NCI-H187 treated with DMSO at 0.1 percent for 48 hours (cell line): ENCODE measurements at places on chromosomes 5 and 9.

DNA sequence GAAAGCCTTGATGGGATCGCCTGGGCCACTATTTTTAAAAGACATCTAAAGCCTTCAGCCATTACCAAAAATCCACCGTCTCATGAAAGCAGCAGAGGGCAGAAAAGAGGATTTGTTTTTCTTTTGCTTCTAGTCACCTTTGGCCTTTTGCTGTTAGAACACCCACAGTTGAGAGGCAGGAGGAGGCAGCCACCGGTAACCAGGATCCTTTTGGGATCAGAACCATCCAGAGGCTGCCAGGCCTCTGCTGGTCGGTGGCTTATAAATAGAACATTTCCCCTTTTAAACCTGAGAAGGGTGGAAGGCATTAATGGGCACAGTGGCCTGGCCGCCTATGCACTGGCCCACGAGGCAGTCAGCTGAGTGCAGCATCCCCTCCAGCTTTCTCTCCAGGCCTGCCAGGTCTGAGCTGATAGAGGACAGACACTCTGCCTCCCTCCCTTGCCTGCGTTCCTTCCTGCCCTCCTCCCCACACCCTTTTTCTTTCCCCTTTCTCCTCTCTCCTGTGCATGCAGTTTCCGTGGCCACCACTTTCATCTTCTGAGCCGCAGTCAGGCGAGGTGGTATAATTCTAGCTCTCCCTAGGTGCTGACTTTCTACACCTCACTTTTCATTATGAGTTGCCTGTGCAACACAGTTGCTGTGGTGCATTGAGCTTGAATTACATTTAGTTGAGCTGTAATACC is 253.4 kb downstream of the ARHGAP26 start:
- no peak for DNase-seq

DNA sequence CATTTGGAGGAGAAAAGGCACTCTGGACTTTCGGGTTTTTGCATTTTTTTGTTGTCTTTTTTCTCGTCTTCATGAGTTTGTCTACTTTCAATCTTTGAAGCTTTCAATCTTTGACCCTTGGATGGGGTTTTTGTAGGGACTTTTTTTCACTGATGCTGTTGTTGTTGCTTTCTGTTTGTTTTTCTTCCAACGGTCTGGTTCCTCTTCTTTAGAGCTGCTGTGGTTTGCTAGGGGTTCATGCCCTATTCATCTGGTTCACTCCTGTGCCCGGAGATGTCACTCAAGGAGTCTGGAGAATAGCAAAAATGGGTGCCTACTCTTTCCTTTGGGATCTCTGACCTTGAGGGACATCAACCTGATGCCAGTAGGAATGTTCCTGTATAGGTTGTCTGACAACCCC is 378.6 kb upstream of the TYRP1 start:
- DNase-seq = no peak

- DNase-seq = no peak
Observed at GRCh38 chr9:136538599-136539426, 7.0 kb downstream of the NOTCH1 start.

- no peak for DNase-seq
Observed at GRCh38 chr5:113507601-113508000, 5.9 kb upstream of the YTHDC2 start.

- peak; percentile 13 for DNase-seq
Observed at GRCh38 chr5:114449860-114450421, 88.1 kb downstream of the KCNN2 start.

- no peak for DNase-seq
Observed at GRCh38 chr9:95409650-95410426, 92.3 kb upstream of the FANCC start.

GRCh38 chr5:135391116-135391868 is 7.7 kb downstream of the MACROH2A1 start:
- no peak for DNase-seq

DNA sequence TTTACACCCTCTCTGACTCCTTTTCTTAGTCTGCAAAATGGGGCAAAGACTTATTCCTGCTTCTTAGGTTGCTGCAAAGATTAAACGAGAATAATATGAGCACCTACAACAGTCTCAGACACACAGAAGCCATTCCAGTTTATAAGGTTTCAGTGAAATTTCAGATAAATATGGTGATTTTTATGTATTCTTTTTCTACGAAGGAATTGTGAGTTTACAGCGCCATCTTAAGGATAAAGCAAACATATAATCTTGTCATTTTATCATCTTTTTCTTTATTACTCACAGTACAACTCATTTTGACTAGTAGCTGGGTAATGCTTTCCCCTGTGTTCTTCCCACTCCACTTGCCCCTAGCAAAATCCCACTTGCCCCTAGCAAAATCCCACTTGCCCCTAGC is 29.2 kb upstream of the SMC5 start:
- no peak for DNase-seq

DNA sequence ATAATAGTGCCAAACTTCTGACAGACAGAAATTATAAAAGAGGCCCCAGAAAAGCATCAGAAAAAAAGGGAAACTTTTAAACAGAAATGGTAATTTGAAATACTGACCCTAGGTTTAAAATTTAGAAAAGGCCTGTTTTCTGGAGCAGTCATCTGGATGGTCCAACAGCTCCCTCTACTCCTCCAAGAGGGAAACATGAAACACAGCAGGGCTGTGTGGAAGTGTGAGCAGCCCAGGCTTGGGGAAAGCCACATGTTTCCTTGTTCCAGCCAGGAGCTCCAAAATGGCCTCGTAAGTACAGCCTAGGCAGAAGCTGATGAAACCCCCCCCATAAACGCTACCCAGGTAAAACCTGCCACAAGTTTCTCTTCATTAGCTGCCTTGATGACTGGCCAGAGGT is 499.3 kb upstream of the ADAMTS16 start:
- peak; percentile 12 for DNase-seq

DNA sequence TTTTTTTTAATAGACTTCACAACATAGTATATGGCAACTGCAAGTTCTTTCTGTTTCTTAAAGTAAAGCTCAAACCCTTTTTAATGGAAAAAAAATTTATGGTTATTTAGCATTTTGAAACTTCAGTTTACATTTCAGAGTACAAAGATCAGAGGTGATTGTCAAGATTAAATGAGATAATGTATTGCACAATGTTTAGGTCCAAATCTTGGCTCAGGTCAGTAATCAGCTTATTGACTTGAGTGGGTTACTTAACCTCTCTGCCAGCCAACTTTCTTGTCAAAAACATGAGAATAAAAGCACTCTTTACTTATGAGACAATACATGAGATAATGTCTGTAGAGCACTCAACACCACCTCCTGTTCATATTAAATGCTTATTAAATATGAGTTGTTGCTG is 345.1 kb upstream of the PTPRD start:
- DNase-seq = no peak

DNA sequence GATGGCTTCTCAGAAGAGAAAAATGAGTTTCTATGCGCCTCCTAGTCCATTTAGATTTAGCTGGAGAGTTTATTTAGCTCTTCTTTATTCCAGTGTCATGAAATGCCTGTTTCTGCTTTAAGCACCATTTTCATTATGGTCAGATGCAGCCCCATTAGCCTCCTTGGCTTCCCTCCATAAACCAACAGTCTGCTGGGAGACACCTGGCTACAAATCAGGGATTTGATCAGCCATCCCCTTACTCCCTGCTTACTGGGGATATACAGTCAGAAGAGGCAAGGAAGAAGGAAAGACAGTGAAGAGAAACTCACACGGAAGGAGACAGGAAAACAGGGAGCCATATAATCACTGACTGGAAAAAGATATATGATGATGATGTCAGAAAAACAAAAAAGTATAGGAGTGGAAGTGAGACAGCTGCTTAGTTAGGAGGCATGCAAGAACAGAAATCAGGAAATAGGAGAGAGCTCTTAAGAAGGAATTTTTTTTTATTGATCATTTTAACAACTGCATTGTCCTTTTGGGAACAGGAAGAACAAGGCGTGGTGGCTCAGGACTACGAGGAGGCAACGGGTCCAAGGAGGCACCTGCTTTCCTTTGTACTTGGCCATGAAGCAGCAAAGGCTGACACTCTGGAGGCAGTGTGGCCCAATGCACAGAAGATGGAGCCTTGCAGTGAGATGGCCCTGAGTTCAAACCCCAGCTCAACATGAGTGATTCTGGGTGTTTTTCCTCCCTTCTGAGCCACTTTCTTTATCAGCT is 56.1 kb downstream of the MED27 start:
- DNase-seq = no peak

DNA sequence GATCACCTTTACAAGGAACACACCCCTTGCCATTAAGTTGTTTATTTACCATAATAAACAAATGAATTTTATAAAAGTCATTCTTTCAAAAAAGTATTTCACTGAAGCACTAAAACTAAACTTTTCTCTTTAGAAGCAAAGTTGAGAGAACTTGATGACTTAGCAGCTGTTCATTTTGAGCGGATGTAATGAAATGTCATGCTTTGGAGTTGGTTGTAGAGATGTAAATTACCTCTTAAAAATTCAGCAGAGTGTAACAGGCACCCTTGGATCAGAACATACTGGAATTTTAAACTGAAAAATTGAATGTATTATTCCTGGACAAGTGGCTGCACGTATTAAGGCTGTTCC is 617.2 kb downstream of the PDE4D start:
- no peak for DNase-seq

GRCh38 chr9:109906766-109907382 is 126.9 kb downstream of the PALM2AKAP2 start:
- DNase-seq = no peak

DNA sequence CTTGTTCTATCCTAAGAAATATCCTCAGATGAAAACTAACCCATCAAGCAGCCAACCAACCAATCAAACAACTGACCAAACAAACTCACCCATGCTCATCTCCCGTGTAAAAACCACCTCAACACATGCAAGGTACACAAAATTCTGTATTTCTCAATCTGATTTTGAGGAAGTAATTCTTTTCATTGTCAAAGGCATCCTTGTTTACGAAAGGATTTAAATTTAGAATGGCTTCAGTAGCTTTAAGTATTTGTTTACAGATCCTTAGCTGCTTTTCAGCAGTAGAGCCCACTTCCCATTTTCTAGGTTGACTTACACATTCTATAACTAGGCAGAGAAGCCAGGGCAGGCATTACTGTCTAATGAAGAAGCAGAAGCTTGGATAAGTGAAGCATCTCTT is 78.6 kb downstream of the NTRK2 start:
- no peak for DNase-seq

DNA sequence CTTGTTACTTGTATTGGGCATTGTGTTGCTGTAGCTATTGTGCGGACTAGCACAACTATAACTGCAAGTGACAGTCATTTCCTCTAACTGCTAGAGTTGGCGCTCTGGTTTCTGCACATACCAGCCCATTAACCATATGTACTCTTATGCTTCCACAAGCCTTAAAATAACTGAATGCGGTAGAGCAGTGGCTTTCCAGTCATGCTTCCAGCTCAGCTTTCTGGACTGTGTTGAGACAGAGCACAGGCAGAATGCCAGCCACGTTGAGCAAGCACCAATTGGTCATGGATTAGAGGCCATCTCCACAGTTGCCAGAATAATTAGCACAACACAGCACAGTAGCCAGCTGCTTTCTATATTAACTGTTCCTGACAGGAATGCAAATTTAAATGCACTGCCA is 12.2 kb downstream of the INVS start:
- DNase-seq = no peak

DNA sequence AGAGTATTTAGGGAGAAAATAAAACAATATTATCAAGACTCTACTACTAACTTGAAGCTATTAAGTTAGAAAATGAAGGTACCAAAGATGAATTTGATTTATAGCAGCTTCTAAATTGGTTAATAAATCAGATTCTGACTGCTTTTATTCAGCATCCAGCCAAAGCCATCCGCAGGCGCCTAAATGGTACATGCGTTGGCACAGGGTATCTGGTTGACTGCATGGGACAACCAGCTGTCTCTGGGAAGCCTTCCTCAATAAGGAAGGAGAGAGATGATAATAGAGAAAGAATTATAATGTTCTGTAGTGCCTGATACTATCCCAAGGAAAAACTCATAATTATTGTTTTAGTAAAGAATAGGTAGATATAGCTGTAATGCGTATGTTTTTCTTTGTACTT is 9.1 kb upstream of the TRPM3 start:
- DNase-seq = no peak

DNA sequence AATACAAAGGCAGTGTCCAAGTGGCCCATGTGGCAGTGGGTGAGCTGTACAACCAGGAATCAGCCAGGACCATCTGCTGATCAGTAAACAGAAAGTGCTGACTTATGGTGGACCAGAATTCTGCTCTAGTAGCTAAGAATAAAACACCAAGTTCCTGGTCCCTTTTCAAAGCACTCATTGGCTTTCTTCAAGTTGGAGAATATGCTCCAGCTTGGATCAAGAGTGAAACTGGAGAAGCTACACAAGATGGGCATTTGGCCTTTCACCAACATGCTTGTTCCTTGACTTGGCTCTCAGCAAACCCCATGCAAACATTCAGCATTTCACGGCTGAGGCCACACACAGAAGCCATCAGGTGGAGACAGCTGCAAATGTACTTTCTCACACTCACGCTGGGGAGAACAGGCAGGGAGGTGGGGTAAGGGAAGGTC is 32.1 kb downstream of the MARCHF3 start:
- no peak for DNase-seq

DNA sequence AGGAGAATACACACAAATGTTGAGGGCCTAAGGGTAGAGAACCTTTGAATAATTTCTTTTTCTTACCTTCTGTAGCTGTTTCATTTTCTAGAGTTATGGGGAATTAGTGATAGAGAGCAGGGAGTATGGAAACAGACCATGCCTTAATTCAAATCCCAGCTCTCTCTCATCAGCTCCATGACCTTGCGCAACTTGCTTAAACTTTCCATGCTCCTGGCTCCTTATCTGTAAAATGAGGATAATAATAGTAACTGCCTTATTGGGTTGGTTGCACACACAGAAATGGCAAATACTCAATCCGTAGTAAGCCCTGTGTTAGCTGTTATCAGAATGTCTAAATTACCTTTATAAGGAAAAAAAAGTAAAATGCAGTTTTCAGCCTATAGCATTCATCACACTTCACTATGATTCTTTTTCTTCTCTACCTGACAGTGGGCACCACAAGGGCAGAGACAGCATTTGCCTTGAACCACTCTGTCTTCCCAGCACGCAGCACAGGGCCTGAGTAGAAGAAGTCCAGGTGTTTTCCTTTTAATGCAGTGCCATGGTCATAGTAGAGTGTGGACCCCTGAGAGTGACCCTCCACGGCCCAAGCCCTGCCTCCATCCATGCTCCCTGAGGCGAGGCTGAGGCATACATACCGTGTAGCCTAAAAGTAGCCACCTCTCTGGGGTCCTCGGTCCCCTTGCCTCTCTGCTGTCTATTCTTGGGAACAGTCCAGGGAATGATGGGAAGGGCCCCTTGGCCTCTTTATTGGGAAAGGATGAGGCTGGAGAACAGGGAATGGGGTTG is 17.4 kb downstream of the C5orf15 start:
- DNase-seq = no peak

DNA sequence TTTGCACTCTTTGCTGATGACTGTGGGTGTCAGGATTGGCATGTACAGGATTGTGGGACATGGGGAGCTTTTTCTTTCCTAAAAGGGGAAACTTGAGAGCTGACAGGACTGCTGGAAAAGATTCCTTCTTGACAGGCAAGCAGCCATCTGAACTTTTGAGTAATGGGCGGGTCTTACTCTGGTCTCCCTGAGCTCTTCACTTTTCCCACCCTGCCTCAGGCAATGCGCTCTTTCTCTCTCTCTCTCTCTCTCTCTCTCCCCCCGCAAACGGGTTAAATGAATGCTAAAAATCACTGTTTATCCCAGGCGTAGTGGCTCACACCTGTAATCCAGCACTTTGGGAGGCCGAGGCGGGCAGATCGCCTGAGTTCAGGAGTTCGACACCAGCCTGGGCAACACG is 37.1 kb upstream of the F2RL1 start:
- DNase-seq = no peak

GRCh38 chr5:115842952-115843351 is 1.2 kb downstream of the AP3S1 start:
- no peak for DNase-seq

- DNase-seq = no peak
Observed at GRCh38 chr9:13386316-13386715, 106.8 kb upstream of the MPDZ start.
